Lower leg skin (tissue), 4 donors: ENCODE measurements at places on chromosomes 12 and 14.

GRCh38 chr14:66087231-66087630 lies 398.9 kb upstream of the CCDC196 start:
- no peak for DNase-seq

GRCh38 chr14:52948039-52948438 lies 2.8 kb downstream of the FERMT2 start:
- DNase-seq, result no peak

DNA sequence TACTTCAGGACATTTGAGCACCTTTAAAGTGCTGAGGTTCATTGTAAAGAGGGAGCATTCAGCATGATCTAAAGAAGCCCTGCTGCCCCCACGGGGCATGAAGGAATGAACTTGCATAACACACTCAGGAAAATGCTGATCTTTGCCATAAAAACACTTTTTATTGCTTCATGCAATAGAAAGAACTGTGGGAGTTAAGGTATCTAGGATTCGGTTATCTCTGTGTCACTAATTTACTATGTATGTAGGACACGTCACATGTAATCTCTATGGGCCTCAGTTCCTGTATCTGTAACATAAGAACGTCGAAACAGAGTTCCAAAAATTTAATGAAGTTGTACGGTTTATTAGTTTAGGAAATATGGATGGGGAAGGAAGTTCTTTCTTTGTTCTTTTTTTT lies 33.0 kb downstream of the BTBD7 start:
- no peak for DNase-seq

DNA sequence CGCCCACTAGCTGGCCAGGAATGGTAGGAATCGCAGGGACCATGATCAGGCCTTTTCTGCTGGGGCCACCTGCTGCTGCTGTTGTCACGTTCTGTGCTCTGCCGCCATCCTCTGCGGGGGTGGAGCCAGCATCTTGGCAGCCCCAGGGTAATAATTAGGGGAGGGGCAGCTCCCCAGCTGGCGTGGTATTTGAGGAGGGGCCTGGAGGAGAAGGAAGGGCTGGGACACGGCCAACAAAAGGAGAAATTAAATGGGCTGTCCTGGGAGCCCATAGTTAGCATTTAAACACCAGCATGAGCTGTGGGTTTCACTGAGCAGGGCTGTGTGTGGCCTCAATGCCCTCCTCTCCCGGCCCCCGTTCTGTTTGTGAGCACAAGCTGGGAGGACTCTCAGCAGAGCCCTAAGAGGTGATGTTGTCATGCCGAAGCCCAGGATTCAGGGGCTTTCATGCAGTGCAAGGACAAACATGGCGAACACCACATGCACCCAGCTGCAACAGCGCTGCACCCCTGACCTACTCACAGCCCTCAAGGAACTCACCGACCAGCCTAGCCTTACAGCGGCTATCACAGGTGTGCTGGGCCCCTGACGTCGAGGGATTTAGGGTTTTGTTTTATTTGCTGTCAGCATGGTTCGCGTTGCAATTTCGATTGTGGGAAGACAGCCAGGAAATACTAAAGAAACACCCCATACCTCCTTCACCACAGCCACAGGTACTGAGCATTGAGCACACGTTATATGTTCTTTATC lies 324.3 kb downstream of the CACNA1C start:
- no peak for DNase-seq

DNA sequence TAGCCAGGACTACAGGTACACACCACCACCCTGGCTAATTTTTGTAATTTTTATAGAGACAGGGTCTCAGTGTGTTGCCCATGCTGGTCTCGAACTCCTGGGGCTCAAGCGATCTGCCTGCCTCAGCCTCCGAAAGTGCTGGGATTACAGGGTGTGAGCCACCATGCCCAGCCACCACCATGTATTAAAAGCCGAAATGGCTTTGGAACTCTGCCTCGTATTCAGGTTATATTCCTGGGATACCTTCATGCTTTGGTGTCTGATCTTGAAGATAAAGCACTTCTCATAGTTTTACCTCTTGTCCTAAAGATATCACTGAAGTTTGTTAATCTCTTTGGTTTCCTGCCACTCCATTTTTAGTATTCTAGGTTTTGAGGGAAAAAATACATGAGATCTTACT lies 47.2 kb downstream of the MYO1H start:
- DNase-seq, result no peak

DNA sequence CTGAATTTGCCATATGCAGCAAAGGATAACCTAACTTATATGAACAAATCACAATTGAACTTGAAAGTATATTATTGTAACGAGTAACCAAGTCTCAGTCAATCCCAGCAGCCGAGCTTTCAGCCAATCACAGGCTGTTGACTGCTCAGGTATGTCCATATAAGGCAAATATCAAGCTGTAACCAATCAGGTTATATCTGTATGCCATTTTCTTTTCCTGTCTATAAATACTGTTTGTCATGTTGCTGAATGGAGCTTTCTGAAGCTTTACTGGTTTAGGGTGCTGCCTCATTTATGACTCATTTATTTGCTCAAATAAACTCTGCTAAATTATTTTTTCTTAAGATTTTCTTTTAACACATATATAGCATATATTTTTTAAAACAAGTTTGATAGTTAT lies 1059.5 kb downstream of the GALC start:
- DNase-seq, result no peak

DNA sequence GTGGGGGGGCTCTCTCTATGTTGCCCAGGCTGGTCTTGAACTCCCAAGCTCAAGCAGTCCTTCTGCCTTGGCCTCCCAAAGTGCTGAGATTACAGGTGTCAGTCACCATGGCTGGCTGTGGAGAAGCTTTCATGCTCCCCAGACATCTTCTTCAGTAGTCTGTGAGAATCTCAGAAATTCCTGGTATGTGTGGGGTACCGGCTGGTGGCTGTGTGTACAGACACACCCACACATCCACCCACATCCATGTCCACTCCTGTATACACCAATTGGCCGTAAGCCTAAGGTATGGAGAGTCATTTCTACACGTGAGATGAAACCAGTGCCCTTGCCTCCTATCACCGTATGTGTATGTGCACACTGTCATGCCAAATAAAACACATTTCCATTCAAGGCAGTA lies 27.8 kb downstream of the GPRC5D start:
- no peak for DNase-seq
